ENCODE measurements at places on chromosomes 6 and 20.

DNA sequence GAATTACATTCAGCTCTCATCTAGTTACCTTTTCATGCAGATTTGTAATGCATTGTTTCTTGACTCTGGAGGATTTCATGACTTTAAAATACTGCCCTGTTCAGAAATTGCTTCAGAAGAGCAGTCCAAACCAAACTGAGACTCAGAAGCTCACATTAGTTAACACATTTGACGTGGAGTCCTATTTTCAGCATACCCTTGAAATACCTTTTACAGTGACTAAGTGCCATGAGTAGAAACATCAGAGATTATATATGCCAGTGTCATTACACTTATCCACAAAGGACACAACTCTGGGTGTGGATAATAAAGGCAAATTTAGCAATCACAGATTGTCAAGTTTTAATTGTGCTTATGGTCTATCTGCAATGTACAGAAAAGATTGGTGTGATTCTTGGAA is 459.6 kb downstream of the FRK start:
- no peak for DNase-seq

GRCh38 chr6:43310624-43311023 is 2.0 kb upstream of the CRIP3 start:
- DNase-seq, result no peak

GRCh38 chr6:80226151-80226550 is 119.7 kb downstream of the BCKDHB start:
- no peak for DNase-seq

- no peak for DNase-seq
Measured at GRCh38 chr6:148878683-148879082, 131.9 kb downstream of the UST start.

- DNase-seq, result no peak
Measured at GRCh38 chr20:15795305-15796019, 777.8 kb downstream of the KIF16B start.

- no peak for DNase-seq
Measured at GRCh38 chr6:34549804-34550202, 6.3 kb downstream of the SPDEF start.

- no peak for DNase-seq
Measured at GRCh38 chr6:25934735-25935313, 4.3 kb upstream of the SLC17A2 start.

- DNase-seq, result no peak
Measured at GRCh38 chr6:44646355-44646754, 258.8 kb downstream of the CDC5L start.

GRCh38 chr6:161257793-161258457 is 15.9 kb downstream of the AGPAT4 start:
- no peak for DNase-seq

GRCh38 chr20:22408521-22409402 is 175.6 kb downstream of the FOXA2 start:
- no peak for DNase-seq

GRCh38 chr6:137623293-137623692 is 129.1 kb upstream of the OLIG3 start:
- no peak for DNase-seq

- no peak for DNase-seq
Measured at GRCh38 chr6:38348371-38348770, 291.4 kb downstream of the BTBD9 start.

DNA sequence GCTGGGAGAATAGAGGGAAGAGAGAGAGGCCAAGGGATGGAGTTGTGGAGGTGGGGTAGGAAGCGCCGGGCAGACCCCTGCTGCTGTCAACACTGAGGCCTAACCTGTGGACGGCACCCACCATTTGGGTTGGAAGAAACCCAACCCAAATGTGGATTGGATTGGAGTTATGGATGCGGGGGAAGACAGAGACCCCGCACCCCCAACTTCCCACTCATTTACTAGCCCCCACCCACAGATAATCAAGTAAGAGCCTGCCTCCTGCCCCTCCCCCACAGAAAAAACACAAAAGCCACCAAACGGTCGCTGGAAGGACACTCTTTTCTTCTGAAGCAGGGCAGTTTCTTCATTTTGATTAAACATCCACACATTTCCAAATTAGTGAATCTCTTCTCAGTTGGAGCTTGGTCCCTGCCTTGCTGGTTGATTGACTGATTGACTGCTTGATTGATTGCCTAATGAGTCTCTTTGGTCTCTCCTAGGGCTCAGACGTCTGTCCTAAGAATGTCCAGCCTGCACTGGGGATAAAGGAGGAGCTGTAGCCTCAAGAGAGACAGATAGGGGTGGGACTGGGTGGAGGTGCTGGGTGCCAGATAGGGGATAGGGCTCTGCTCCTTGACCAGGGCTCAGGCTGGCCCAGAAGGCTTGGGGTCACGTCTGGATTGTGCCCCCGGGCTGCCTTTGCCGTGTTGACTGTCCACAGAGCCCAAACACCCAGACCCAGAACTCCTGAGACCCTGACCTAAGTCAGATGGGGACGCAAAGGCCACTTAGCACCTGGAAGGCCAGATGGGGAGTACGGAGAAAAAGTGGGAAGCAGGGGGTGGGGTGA is 74.9 kb upstream of the FOXP4 start:
- no peak for DNase-seq

DNA sequence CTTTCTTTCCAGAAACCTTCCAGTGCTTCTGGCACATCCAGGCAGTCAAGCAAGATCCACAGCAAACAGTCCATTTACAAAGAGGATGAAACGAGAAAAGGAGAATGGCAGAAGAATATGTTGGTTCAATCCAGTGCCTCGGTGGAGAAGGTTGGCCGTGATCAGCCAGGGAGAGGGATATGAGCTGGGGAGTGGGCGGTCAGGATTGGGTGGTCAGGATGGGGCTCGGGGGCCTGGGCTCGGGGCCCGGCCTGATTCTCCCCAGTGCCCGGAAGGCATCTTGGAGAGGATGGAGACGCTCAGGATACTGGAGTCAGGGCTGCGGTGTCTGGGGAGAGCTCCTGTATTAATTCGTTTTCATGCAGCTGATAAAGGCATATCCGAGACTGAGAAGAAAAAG is 61.3 kb downstream of the EFCAB8 start:
- DNase-seq, result no peak

GRCh38 chr20:46364670-46365486 is 41.5 kb downstream of the ELMO2 start:
- no peak for DNase-seq

DNA sequence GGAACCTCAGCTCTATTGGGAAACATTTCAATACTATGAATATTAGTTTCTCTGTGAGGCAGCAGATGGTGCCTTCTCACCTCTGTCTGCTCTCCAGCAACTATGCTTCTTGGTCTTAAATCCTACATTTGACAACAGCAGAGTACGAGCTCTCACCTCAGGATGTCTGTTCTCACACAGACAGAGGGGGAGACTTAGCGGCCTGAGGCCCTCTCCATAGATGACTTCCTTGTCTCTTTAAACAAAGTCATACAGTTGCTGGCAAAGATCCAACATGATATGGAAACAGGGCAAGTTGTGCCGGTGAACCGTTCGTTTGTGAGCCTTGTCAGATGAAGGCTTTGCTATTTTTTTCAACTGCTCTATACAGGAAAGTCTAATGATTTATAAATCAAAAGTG is 43.7 kb upstream of the GABRR1 start:
- DNase-seq, result no peak

Measured in activated CD4-positive, alpha-beta memory T cell treated with anti-CD3 and anti-CD28 coated beads for 36 hours (primary cell).